ENCODE measurements at places on chromosomes 4 and X.

DNA sequence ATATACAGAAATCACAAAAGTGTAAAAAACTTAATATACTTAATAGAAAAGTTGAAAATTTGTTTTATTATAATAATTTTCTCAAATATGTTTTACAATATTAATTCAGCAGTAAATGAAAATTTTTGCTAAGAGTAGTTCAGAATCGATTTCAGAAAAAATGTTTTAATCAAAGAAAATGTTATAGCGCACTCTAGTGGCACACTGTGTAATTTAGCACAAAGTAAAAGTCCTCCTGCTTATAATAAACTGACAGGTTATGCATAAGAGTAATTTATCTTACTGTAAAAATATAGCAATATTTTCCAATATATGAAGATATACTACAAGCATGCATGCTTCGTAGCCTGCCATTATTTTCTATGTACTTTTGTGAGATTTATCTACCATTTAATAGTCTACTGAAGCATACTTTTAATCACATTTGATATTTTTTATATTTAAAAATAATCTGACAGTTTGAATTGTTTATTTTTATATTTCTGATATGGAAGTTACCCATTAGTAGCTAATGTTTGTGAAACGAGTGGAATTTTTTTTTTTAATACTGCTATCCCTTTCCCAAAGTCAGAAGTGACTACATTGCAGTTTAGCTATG lies 217.9 kb upstream of the KLHL4 start:
- DNase-seq = no peak

DNA sequence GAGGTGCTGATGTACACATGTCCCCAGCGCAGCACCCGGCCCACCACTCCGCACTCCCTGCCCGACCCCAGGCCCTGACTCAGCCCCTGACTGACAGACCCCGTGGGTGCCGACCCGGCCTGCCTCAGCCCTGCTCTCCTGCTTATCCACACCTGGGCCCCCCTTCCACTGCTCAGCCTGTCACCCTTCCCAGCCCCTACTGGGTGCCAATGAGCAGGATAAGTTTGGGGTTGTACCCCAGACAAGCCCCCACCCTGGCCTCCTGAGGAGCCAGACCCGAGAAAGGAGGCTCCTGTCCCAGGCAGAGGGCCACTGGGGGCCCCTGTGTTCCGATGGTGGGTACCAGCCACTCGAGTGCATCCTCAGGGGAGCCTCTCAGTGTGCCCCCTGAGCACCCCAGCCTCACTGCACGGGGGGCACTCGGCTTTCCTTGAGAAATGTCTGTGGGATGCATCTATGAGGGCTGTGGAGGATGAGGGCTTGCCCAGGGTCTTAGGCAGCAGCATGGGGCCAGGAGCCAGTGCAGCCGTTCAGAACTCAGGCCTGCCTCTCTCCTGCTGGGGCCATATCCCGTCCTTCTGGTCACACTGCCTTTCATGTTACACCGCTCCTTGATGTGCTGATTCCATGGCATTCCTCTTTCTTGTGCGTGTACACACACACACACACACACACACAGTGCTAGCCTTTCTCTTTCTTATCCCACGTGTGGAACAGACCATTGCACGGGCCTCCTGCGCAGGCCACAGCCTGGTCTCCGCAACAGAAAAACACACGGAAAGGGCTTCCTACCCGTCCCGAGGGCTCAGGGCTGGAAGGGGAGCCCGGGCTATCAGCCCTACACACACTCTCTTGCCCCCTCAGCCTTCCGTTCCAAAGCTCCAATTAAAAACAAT lies 220.1 kb upstream of the PSAPL1 start:
- DNase-seq = no peak

- no peak for DNase-seq
Observed at GRCh38 chrX:153488231-153488914, 6.4 kb upstream of the BGN start.

DNA sequence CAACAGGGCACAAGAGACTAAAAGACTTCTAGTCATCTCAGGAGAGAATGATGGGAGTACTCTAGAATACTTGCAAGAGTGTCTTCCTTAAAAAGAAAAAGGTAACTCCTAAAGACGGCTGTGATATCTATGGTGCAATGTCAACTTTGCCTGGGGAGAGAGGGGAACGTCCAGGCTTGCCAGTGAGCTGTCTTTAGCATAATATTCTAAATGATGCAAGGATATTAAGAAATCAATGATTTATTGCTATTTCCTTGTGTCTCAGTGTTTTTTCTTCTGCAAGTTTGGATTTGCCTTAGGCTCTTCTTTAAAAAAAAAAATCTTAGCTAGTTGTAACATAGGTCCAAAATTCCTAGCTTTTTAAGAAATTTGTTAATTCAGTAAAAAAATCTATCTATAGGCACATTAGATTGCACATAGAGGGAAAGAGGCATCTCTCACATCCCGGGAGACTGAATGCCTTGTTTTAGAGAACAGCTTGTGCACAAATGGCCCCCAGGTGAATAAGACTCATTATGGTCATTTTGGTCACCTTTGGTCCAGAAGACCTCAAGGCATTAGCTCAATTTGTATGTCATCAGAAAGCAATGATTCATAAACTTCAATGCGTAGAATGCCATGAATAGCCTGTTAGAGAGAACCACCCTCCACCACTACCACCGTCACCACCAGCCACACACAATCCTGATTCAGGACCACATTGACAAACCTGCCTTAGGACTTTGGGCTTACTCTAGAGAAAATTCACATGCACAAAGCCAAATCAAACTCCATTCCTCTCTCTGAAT lies 104.1 kb downstream of the PALLD start:
- DNase-seq = no peak

GRCh38 chr4:83947830-83948193 lies 411.9 kb downstream of the GPAT3 start:
- DNase-seq = peak; percentile 25

DNA sequence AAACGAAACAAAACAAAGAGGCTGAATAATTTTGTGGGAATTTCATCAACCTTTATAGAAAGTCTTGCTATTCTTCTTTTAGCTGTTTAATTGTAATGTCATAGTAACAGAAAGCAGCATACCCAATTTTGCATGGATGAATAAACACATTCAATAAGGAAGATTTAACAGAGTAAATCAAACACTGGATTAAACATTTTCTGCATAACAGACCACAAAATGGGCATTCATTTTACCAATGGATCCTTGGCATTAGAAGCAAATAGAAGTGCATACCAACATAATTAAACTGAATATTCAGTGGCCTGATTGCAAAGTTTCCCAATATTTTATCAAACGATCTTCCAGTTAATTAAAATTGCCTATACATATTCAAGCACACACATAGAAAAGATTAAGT lies 4.4 kb upstream of the CHM start:
- no peak for DNase-seq

DNA sequence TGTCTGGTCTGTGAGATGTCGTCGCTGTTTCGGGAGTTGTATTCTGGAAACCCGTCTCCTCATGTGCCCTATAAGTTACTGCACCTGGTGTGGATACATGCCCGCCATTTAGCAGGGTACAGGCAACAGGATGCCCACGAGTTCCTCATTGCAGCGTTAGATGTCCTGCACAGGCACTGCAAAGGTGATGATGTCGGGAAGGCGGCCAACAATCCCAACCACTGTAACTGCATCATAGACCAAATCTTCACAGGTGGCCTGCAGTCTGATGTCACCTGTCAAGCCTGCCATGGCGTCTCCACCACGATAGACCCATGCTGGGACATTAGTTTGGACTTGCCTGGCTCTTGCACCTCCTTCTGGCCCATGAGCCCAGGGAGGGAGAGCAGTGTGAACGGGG lies 1.4 kb downstream of the USP27X start:
- DNase-seq = no peak

DNA sequence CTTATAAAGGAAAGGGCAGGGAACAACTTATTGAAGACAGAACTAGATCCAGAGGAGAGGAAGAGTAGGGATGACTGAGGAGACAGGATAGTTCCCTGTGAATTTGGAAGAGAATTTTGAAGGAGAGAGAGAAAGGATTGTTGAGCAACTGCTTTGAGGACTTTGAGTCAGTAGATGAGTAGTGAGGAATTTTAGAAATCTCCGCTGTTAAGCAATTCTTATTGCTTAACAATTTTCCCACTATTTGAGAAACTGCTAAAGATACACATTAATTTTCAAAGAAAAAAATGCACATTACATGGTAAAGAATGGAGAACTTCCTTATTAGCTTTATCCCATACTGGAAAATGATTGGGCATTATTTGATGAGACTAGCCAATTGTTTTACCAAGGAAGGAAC lies 116.3 kb upstream of the NRK start:
- no peak for DNase-seq

GRCh38 chrX:46404774-46405173 lies 140.4 kb downstream of the ZNF674 start:
- peak; percentile 26 for DNase-seq

GRCh38 chr4:110970642-110971041 lies 347.8 kb upstream of the PITX2 start:
- no peak for DNase-seq

GRCh38 chrX:50586407-50586806 lies 115.8 kb upstream of the DGKK start:
- no peak for DNase-seq
